ENCODE measurements at places on chromosomes 11 and 22.

DNA sequence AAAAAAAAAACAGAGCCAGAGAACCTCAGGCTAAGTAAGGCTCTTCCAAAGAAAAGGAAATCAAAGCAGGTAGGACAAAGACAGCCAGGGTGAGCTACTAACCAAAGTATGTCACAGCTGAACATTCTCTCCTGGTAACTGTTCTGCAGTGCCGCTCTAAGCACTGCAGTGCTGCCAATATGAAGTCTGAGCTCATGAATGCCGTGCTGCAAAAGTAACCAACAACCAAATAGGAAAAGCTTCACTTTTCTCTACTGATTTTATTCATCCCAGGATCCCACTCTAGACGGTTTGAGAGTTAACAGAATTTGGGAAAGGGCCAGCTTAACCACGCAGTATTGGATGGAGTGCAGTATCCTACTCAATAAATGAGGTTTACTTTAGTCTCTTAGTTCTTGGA, 3.5 kb downstream of the SIK3 start:
- no peak for DNase-seq

GRCh38 chr11:27227736-27228135, 135.3 kb downstream of the CCDC34 start:
- no peak for DNase-seq

GRCh38 chr11:46357483-46357936, 10.2 kb downstream of the DGKZ start:
- DNase-seq: no peak

DNA sequence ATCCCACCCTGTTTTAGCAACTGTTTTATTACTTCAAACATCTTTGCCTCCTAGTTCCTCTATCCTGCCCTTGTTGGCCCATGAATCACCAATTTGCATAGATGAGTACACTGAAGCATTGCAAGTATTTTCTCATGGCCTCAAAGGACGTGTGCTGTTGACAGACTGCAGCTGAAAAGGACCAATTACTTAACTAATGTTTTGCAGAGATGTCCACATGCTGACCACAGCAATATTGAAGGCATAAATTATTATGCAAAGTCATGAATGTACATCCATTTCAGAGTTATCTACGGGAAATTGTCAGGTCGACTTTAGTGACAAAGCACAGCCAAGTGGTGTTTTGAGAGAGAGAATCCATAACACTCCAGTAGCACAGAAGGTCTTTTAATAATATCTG, 64.8 kb downstream of the CADM1 start:
- DNase-seq: peak; percentile 54

GRCh38 chr11:126751242-126751641, 249.3 kb downstream of the KIRREL3 start:
- no peak for DNase-seq

DNA sequence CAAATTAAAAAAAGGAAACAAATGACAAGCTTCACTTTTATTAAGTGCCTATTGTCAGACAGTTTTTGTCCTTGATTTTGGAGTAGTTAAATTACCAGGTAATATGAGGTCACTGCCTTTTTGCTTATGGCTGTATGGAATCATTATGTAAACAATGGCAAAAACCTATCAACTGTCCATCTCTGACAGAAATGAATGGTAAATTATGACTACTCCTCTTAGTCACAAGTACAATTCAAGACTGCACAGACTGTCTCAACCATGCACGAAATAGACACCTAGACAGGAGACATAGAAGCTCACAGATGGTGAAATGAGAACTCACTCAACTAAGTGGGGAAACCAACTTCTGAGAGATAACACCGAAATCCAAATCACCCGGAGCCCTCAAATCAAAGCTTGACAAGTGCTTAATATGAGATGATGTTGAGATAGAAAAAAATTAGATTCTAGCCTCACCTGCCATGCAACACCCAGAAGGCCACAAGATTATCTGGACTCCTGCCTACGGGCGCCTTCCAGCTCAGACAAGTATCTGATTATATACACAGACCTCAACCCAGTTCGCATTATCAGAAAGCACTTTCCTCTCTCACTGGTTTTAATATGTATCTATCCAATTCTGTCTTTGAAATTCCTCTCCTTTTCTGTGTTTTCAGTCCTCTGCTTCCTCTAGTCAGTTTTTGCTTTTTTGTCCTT, 199.3 kb downstream of the CADM1 start:
- DNase-seq: no peak

GRCh38 chr11:134915881-134916280, 503.8 kb upstream of the B3GAT1 start:
- DNase-seq: no peak

- DNase-seq: peak; percentile 10
Measured at GRCh38 chr11:76783896-76784813, 999 bp downstream of the TSKU start.

GRCh38 chr22:50504369-50505211, 2.9 kb downstream of the LMF2 start:
- no peak for DNase-seq

DNA sequence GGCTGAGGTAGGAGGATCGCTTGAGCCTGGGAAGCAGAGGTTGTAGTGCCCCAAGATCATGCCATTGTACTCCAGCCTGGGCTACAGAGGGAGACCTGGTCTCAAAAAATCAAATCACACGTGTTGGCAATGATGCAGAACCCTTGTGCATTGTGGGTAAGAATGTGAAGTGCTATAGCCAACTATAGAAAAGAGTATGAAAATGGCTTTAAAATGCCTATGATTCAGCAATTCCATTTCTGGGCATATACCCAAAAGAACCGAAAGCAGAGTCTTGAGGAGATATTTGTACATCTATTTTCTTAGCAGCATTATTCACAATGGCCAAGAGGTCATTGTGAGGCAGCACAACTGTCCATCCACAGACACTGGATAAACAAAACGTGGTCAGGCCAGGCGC, 2.6 kb upstream of the FADS3 start:
- peak; percentile 8 for DNase-seq

GRCh38 chr22:24503843-24504338, 8.8 kb downstream of the UPB1 start:
- no peak for DNase-seq

DNA sequence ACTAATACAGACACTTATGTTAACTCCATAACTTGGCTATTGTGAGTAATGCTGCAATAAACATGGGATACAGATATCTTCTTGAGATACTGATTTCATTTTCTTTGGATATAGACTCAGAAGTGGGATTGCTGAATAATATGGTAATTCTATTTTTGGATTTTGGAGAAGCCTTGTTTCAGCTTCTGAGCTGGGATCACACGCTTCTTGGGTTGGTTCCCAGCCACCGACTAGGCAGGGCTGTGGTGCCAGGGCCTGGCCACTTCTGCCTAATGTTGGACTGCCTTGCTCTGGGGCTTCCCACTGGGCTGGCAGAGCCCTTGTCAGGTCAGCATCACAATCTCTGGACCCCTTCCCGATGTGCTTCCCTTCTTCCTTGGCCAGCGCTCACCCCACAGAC, 14.0 kb upstream of the MCHR1 start:
- DNase-seq: no peak

DNA sequence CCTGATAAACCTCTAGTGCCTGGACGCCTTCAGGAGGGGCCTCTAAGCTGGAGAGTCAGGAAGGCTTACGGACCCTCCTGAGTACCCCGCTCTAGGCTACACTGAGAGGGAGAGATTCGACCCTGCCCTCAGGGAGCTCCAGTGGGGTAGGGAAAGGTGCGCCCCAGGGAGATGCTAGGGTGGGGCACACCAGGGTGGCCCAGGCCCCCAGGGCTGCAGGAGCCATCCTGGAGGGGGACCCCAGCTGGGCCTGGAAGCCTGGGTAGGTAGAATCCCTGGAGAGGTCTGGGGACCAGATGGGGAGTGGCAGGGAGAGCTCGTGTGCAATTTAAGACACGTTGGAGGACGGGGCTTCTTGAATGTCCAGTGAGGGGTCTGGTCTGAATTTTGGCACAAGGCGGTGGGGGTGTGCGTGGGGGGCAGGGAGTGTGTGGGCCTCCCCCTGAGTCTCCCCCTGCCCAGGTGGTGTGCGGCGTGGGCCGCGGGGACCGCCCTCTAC, 4.7 kb downstream of the CARNS1 start:
- no peak for DNase-seq

DNA sequence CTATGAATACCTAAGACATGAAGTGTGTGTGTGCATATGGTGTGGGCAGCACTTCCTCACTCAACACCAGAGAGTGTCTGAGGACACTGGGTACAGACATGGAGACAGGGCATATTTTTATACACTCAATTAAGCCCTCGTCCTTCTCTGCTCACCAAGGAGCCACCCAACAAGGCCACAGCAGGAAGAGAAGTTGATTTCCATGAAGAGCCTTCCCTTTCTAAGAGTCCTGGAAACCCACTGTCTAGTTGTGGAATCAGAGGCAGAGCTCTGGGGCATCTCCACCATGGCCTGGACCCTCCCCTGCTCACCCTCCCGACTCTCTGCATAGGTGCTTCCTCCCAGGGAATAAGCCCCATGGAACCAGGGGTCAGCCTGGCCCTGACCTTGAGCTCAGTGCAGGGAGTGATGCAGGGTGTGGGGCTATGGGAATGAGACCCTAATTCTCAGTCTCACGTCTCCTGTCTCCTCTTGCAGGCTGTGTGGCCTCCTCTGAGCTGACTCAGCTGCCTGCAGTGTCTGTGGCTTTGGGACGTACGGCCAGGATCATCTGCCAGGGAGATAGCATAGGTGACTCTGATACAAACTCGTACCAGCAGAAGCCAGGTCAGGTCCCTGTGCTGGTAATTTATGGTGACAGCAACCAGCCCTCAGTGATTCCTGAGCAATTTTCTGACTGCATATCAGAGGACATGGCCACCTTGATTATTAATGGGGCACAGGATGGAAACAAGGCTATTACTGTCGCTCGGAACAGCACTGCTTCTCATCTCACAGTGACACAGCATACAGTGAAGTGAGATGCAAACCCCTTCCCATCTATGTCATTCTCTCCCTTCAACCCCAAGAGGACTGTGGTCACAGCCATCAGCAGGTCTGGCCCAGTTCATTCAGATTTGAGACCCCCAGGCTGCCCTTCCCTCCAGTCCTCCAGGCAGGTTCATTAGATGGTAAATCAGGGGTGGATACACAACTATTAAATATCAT, 14.6 kb upstream of the IGLL5 start:
- no peak for DNase-seq

GRCh38 chr11:76408171-76408965, 27.2 kb downstream of the GVQW3 start:
- DNase-seq: peak; percentile 63

- DNase-seq: no peak
Measured at GRCh38 chr11:119681361-119681910, 47.6 kb downstream of the NECTIN1 start.

GRCh38 chr11:120929664-120930154, 94.2 kb upstream of the TBCEL start:
- peak; percentile 34 for DNase-seq

DNA sequence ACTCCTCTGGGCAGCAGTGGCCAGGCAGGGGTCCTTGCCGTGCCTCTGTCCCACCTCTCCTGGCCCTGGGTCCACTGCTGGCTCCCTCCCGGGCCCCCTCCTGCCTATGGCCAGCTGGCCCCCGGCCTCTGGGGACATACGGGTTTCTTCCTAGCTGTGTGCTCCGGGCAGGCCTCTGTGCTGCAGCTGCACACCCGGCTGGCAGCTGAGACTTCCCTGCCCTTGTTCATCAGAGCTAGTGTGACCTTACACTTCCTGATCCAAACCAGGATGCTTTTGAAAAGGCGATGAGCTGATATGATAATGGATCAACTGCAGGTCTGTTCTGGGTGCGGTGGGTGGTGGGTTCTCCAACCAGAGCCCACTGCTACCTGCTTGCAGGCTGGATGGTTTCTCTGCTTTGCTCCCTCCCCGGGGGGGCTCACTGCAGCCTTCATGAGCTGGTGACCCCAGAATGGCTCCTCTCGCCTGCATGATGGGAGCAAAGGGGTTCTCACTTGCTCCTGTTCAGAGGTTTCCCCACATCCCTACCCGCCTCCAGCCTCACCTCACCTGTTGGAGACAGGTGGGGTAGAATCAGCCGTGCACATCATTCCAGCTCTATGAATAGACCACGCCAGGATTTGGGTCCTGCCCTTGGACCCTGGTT, 13.3 kb downstream of the B3GAT1 start:
- no peak for DNase-seq

- no peak for DNase-seq
Measured at GRCh38 chr22:50165436-50166123, 5.0 kb upstream of the PANX2 start.

GRCh38 chr11:31607914-31608313, 98.3 kb downstream of the ELP4 start:
- no peak for DNase-seq

DNA sequence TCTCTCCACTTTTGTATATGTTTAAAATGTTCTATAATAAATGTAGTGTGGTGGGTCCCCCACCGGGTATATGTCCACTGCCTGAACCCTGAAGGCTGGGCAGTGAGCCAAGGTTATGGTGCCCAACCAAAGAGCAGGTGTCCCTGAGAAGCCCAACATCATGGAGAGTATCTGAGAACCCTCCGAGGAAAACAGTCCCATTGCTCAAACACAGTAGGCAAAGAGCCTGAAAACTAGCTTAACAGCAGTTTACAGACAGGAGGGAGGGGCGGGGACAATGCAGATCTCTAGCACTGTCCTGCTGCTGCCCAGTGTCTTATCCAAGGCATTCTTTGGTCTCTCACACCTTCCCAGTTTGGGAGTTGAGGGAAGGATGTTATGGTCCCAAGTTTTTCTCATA, 91.0 kb downstream of the TMPRSS5 start:
- DNase-seq: no peak

GRCh38 chr11:69007975-69008381, 5.1 kb downstream of the MRGPRF start:
- no peak for DNase-seq

GRCh38 chr11:208917-209260, 1.4 kb downstream of the RIC8A start:
- DNase-seq: no peak

GRCh38 chr22:50613291-50613981, 12.8 kb downstream of the MAPK8IP2 start:
- no peak for DNase-seq

GRCh38 chr11:131993246-131993645, 622.8 kb downstream of the NTM start:
- no peak for DNase-seq

GRCh38 chr11:61627850-61628661, 47.2 kb upstream of the SYT7 start:
- DNase-seq: peak; percentile 57

GRCh38 chr22:19360300-19360792, 68.8 kb upstream of the CLTCL1 start:
- no peak for DNase-seq

DNA sequence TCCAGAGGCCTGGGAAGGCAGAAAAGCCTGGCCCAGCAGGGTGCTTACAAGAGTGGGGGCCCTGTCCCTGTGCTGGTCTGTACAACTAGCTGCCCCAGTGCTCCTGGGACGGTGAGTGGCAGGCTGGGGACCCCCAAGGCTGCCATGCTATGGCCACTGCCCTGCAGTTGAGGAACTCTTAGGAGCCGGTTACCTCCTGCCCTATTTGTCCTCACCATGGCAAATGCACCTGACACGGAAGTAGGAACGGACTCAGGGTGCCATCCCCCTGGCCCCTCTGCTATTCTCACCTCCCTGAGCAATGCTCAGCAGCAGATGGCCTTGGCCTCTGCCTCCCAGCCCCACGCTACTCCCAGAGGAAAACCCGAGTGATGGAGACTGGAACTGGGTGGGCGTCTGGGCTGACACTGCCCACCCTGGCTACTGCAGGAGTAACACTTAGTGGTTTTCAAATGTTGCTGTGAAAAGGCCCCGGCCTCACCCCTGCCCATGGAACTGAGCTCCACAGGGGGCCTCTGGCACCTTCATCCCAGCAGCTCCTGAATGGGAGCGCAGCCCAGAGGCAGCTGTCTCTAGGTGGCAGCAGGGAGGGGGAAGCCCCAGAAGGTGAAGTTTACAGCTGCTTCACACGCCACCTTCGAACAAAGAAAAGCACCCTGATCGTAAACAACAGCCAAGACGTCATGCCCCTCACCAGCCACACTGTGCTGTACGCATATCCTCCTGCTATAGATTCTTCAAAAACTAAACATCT, 105.3 kb downstream of the CTTN start:
- no peak for DNase-seq
